ENCODE measurements at places on chromosomes 12 and 14.

DNA sequence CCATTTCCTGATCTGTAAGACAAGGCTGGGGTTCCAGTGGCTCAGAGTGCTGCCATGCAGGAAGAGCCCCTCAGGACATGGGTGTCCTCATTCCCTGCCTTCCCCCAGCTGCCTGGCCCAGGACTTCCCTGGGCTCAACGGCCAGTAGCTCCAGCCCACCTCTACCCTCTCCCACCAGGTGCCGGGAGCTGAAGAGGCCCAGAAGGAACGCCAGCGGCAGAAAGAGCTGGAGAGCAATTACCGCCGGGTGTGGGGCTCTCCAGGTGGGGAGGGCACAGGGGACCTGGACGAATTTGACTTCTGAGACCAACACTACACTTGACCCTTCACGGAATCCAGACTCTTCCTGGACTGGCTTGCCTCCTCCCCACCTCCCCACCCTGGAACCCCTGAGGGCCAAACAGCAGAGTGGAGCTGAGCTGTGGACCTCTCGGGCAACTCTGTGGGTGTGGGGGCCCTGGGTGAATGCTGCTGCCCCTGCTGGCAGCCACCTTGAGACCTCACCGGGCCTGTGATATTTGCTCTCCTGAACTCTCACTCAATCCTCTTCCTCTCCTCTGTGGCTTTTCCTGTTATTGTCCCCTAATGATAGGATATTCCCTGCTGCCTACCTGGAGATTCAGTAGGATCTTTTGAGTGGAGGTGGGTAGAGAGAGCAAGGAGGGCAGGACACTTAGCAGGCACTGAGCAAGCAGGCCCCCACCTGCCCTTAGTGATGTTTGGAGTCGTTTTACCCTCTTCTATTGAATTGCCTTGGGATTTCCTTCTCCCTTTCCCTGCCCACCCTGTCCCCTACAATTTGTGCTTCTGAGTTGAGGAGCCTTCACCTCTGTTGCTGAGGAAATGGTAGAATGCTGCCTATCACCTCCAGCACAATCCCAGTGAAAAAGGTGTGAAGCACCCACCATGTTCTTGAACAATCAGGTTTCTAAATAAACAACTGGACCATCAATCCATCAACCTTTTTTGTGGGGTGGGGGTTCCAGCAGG, 17.6 kb downstream of the AGAP2 start:
- DNase-seq, result no peak

DNA sequence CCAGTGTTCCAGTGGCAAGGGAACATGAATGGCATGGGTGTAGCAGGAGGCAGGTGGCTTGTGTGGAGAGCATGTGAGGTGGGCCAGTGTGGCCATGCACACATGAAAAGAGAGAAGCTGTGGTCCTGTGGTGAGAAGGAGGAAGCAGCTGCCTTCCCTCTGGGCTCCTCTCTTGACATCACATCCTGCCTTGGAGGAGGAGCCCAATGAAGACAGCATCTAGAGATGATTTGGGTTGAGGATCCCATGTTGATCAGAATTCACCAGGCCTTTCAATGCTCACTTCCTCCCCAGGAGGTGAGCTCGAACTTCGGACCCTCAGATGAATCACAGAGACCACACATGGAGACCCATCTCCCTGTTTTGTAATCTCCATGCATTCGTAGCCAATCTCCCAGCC, 82.6 kb downstream of the LRRC74A start:
- no peak for DNase-seq

- DNase-seq, result no peak
These were observed 25.9 kb downstream of the DCAF4 start for GRCh38 chr14:72952171-72952570.

GRCh38 chr14:99644723-99645544, at the start of gene HHIPL1:
Gene HHIPL1, plus strand, starts transcription at chr14:99645129. Its CDS starts 79 bp downstream, at chr14:99645208.
- no peak for DNase-seq

DNA sequence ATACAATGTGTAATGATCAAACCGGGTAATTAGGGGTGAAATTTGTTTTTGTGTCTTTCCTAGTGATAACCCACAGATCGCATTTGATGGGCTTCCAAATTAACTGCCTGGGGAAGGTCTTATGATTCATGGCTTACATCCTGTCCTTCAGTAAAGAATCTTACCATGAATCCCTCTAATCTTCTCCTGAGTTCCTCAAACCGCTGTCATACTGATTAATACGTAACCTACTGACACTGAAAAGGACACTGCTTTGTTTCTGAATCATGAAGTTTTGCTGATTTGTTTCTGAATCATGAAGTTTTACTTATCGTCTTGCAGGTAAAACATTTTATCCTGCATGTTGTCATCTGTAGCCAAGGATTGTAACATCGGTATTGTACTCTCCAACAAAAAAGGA, 52.0 kb upstream of the CRY1 start:
- DNase-seq, result no peak

DNA sequence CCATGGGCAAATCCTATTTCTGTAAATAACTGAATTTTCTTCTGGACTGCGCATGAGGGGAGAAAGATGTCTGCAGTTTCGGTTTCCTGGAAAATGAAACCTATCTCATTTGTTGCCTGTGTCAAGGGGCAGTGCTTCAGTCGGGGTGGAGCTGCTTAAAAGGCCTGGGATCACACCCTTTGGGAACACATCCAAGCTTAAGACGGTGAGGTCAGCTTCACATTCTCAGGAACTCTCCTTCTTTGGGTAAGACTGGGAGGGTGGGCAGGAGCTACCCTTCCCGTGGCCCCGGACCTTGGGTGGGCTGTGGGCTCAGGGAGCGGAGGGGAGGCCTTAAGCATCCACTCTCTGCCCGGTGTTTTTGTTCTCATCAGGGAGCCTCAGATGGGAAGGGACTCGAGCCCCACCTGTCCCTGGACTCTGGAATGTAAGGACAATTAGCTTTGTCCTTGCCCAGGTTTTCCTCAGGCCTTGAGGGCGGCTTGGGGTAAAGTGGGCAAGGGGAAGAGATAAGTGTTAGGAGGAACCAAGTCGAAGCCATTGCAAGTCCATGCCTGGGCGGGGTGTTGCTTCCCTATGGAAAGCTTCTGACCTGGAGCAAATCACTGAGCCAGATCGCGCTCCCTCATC, at the start of gene IFI27:
TSS of gene IFI27 (plus strand) at position 185 of the 630 bp plus-strand sequence.
- DNase-seq, result no peak

Measured in stimulated activated CD4-positive, alpha-beta T cell treated with anti-CD3 and anti-CD28 coated beads, Interleukin-4, amount 100 ng/mL, for 48 hours (primary cell).